ENCODE measurements at places on chromosomes 12 and 14.
A peak's percentile ranks its signal among the peaks of the same experiment; 100 is the strongest.

- no peak for DNase-seq
These were observed 125.3 kb downstream of the WIF1 start for GRCh38 chr12:64995816-64996215.

DNA sequence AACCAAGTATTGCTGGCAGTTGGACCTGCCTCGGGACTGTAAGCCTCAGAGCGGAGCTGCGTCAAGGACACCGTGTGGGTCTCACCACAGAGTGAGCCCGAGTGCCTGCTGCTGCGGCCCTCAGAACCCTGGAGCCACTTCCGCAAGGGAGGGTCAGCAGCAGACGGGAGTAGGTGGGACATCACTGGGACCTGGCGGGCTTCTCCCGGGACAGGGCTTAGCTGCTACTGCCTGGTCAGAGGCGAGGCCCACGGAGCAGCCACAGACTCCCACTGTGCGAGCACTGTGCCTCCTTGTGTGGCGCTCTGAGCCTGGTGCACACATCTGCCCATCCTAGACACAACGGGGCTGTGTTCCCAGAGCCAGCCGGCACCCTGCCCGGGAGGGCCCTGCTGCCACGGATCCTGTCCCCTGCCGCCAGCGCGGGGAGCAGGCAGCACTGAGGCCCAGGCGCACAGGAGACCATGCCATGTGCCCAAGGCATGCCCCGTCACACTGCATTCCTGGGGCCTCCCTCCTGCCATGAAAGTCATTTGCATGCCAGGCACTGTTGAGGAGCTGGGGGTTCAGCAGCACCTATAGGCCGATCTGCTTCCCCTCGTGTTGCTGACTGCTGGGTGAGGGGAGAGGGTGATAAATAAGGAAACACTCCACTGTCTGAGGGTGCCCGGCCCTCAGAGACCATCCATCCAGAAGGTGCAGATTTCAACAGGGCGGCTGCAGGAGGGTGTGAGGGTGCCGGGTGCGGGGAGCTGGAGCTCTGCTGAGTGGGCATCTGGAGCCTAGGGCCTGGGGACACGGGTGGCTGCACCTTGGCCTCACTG lies 10.0 kb downstream of the HIP1R start:
- no peak for DNase-seq

DNA sequence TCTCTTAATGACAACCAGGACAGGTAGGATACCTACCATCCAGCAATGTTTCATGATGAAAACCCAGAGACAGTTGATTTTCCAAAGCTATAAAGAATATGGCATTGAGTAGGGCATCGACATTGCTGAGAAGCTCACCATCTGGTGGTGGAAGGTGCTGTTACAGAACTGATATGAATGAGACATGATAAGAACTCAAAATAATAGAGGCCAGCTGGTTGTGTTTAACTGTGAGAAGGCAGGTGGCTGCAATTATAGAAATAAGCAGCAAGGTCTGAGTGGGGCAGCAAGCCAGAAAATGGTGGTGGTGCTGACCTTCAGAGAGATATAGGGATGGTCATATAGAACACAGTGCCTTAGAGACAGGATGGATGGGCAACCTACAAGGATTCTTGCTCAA lies 449.7 kb downstream of the BTG1 start:
- no peak for DNase-seq

DNA sequence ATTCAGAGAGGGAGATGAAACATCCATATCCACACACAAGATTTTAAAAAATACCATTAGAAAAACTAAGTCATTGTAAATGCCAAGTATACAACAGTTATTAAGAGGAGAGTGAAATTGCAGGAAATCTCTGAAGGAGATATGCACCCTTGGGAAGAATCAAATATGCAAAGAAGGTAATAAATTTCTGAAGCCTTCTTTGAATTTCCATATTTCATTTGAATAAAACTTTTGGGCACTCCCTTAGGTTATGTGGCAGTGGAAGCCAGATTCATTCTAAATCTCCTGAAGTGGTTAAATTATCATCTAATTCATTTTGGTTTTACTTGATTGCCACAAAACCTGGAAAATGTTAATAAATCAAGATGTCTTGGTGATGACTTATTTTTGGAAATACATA lies 138.9 kb upstream of the CLEC14A start:
- no peak for DNase-seq

DNA sequence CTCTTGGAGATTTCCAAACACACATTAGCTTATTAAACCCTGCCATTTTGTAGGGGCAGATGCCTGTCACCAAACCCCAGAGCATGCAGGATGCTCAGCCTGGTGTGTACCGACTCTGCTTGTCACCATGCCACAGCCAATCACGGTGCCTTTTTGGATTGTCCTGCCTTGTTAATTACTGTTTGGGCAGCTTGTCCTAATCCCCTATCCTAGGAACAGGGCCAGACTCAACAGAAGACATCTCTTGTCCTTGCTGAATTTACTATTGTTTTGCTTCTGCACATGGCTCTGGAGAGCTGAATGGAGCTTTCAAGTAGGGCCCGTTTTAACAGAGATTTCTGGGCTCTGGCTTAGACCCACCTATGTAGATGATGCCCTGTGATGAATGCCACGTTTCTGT lies 388.5 kb downstream of the AACS start:
- DNase-seq, result no peak

GRCh38 chr14:23104591-23105347 lies at the start of gene CIROP:
Gene CIROP (minus strand): TSS chr14:23104989. CDS start chr14:23104920, 69 bp downstream.
- no peak for DNase-seq

GRCh38 chr14:99393059-99393655 lies 87.5 kb downstream of the SETD3 start:
- no peak for DNase-seq

DNA sequence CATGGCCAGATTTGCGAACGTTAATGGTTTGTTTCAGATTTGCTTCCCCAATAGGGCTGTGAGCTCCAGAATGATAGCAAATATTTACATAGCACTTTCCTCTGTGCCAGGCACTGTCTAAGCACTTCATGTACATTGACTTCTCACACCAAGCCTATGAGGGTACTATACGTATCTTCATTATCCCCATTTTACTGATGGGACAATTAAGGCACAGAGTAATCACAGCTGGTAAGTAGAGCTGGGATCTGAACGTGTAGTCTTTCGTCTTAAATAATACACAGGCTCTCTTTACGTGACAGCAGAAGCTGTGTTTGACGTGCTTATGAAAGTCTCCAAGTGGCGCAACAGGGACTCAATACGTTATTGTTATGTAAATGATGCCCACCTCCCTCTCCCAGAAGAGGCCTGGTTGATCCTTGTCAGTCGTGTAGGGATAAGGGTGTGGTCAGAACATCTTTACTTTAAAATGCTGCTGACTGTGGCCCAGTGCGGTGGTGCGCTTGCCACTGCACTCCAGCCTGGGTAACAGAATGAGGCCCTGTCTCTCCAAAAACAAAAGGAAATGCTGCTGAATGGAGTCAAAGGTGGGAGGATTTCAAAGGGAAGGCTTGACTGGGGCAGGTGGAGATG lies 66.3 kb upstream of the TCL1B start:
- no peak for DNase-seq

DNA sequence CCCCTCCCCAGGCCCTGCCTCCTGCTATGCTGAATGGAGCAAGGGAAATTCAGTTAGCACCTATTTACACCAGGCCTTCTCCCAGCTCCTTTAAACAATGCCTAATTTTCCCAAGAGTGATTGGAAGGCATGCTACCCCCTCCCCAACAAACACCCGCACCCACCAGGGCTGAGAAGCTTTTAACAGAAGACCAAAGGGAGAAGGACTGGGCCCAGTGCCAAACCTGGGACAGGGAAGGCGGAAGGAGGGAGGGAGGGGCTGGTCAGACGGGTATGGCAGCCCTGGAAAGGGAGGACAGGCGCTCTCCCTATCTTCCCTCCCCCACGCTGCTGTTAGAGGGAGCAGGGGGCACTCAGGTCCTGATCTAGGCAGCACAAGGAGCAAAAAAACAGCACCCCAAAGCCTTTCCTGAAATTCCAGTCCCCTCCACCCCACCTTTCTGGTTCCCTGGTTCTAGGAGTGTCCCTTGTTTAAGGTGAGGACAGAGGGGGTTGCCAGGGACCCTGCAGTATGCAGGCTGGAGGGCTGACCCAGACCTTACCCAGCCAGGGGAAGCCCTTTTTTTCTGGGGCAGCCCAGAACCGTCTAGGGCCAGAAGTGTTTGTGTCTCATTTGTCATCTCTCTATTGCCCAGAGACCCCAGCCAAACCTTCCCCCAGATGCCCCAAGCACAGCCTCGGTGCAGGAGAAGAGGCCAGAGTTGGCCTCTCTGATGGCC lies 2.4 kb upstream of the KRT8 start:
- no peak for DNase-seq

GRCh38 chr14:72903716-72904115 lies 9.8 kb upstream of the DPF3 start:
- no peak for DNase-seq

GRCh38 chr14:67602076-67602475 lies 2.0 kb upstream of the PIGH start:
- DNase-seq, result no peak

DNA sequence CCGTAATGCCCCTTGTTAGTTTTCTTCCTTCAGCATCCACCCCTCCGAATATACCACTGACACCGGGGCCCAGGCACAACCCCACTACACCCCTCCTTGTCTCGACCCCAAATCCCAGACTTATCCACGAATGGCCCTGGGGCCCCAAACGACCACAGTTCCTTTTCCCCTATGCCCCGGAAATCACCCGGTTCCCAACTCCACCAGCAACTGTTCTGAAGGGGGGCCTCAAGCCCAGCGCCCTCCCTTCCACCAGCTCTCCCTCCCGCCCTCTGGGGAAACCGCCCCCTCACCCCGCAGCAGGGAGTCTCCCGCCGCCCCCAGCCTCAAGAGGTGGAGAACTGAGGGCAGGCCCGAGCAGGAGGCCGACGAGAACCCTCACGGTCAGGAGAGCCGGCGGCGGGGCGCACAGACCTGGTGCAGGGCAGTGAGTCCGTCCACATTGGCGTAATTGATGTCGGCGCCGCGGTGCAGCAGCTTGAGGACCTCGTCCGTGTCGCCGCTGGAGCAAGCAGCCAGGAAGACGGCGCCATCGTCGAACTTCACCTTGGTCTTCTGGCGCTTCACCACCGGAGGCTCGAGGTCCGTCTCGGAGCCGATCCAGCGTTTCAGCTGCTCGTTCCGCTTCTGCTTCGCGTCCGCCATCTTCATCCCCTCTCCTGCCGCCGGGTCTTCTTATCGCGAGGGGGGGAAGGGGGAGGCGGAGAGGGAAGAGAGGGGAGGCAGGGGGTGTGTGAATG lies 446 bp downstream of the PPP1R12A start:
- DNase-seq, result peak; percentile 32

DNA sequence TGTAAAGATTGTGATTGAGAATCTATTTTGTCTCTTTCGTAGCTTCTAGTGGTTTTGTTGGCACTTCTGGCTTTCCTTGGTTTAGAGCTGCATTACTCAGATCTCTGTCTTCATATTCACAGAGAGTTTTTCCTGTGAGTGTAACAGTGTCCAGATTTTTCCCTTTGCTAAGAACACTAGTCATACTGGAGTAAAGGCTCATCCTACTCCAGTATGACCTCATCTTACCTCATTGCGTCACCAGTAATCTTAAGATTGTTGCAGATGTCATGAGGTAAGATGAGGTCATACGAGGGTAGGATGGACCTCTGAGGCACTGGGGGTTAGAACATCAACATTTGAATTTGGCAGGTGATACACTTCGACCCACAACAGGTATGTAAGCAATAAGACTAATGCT lies 461.2 kb downstream of the FLRT2 start:
- no peak for DNase-seq

DNA sequence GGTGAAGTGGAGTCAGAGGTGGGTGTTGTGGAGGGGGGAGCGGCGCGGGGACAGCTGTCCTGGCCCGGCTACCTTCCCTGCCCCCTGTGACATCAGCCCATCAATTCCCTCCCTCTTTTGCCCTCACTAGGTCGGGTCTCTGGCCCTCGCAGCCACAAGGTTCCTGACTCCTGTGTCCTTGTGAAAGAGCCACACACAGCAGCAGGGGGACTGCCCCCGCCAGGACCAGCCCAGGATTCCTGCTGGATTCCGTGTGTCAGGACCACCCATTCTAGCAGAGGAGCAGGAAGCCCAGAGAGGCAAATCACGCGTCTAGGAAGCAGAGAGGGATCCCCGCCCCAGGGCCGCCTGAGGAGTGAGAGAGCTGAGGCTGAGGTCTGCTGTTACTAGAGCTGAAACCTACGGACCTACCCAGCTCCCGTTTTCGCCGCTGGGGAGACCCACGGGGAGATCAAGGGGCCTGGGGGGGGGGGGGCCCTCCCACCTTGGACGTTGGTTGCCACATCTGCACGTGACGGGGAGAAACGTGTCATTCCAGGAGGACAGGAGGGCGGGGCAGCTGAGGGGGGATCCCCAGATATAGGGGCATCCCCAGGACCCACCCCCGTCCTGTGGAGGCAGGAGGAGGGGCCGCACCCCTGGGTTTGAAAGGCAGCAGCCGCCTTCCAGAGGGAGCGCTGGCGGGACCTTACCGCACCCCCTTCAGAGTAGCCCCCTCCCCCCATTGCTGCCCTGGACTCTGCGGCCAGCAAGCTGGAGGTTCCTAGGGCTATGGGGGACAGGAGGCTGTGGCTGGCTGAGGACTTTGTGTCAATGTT lies 12.5 kb upstream of the INF2 start:
- DNase-seq, result no peak

DNA sequence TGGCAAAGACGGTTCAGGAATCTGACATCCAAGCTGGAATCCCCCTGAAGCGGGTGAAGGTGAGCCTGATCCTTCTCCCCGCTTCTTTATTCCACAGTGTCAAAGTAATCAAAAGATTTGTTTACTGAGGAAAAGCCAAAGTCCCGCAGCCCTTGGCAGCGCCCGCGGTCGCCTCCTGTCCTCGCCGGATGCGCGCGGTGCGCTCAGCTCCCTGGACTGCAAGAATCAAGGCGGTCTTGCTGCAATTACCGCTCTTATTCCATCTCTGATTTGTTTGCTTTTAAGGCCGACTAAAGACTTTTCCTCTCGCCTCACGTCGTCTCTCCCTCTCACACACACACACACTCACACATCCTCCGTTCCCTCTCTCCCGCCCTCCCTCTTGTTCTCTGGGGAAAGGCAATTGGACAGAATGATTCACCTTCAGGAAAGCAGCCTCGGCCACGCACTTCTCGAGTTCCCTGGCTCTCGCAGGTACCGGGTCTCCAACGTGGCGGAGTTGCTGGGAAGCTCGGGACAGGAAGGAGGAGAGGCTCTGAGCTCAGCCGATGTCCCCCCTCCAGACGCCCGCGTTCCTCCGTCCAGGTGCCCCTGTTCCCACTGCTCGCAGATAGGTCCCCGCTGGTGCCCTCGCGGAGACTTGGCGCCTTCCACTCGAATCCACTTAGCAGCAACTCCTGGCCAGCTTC lies 68.6 kb upstream of the USP15 start:
- DNase-seq, result no peak

DNA sequence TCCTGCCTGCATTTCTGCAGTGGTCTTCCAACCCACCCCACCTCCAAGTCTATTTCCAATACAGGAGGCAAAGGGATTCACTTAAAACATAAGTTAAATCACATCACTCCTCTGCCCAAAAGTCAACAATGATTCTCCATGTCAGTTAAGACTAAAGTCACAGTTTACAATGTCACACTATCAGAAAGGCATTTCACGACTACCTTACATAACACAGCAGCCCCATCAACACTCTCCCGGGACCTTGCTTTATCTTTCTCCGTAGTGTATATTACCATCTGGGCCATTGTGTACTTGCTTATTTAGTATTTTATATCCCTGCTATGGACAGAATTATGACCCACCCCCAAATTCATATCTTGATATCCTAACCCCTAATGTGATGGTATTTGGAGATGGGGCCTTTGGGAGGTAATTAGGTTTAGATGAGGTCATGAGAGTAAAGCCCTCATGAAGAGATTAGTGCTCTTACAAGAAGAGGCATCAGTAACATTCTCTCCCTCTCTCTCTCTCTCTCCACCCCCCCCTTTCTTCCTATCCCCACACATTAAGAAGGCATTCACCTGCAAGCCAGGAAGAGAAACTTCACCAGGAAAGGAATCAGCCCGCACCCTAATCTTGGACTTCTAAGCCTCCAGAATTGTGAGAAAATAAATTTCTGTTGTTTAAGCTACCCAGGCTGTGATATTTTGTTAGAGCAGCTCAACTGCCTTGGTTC lies 112.7 kb downstream of the GXYLT1 start:
- DNase-seq, result no peak
